NCI-H1436 (cell line): ENCODE measurements at places on chromosomes 4 and X.
A peak's percentile ranks its signal among the peaks of the same experiment; 100 is the strongest.

DNA sequence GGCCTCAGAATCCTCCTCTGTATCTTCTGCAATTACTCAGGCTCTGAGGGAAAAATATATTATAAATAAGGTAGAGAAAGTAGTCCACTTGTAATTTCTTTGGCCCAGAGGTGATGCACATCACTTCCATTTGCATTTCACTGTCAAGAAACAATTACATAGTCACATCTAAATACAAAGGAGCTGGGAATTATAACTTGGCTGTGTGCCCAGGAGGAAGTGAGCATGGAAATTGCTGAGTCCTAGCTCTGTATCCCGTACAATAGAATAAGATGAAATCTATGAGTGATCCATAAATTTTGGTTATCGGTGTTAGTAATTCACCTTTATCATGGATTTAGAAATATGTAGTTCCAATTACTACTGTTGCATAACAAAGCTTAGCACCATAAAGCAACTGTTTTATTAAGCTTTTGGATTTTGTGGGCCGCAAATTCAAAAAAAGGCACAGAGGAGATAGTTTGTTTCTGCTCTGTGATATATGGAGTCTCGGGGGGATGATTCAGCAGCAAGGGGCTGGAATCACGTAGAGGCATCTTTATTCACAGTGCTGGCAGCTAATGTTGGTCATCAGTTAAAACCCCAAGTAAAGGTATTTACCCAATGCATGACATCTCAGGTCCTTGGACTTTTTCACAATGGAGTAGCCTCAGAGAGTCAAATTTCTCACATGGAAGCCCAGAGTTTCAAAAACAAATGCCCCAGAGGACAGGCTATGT is 241.4 kb upstream of the GALNT7 start:
- peak; percentile 6 for DNase-seq

DNA sequence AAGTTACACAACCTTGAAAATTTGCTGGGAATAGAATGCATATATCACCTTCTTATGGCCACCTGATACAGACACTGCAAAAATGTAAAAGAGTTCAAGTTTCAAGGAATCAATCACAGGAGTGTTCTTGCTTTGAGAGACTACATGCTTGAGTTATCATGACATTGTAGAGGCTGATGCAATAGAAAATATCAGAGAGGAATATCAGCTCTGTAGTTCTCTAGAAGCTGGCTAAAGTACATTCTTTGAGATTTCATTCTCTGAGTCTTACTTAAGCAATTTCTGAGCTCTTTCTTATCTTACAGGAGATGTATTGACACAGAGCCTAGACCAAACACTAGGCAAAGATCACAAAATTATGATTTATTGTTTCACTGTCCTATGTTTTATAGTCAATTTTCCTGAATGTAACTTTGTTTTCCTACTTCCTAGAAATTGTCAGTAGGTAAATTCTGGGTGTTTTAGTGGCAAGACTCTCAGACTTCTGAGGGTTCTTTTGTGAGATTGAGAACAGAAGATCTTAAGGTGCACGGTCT is 152.1 kb upstream of the HPGD start:
- no peak for DNase-seq

DNA sequence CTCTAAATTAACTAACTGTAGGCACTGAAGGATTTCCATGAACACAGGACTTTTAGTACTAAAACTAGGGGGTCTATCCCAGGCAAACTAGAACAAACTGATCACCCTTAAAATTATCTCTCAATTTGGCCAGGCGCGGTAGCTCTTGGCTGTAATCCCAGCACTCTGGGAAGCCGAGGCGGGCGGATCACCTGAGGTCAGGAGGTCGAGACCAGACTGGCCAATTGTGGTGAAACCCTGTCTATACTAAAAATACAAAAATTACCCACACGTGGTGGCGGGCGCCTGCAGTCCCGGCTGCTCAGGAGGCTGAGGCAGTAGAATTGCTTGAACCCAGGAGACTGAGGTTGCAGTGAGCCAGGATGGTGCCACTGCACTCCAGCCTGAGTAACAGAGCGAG is 436.6 kb downstream of the RPA4 start:
- no peak for DNase-seq

GRCh38 chr4:147580396-147580795 is 36.8 kb upstream of the TMEM184C start:
- DNase-seq: no peak

DNA sequence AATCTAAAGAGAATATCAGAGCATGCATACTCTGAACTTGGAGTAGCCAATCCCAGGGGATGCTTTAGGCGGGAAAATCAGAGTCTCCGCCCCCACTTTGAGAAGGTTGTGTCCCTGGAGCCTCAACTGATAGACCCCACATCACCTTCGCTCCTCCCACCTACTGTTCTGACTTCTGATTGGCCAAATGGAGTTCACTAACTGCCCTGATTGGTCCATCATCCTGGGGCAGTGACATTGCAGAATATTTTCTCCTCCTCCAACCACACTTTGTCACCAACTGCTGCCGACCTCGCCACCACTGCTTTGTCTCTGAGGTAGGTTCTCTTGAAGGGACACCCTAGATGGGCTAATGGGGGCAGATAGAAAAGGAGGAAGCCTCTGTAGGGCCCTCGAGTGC is 22.7 kb upstream of the SPACA5B start:
- no peak for DNase-seq

GRCh38 chrX:7264399-7264798 is 116.4 kb upstream of the PUDP start:
- DNase-seq: no peak

DNA sequence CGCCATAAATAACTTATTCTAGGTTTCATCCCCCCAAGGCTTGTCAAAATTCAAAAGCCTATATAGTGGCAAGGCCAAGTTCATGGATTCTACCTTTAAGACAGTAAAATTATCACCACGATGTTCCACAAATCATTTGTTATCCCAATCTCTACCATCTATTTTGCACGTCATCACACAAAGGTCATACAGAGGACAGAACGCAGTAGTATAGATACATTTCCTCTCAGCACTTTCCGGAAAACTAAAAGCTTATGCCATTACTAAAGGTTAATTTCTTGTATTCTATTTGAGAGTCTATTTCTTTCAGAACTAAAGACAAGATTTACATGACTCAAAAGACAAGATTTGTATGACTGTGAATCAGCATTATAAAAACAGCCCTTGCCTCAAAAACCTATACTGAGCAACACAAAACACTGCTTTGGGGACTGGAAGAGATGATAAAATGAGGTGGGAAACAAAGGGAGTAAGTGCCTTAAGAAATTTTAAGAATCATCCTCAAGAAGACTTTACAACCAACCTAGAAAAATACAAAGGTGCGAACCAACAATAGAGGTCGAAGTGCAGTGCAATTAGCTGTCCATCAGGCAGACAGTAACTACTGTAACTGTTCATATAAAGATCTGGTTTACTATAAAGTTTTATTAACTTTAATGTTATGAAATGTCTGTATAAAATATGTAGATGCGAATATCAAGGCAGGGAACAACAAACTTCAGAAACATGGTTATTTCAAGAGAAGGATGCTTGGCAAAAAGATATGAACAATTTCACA is 7.6 kb downstream of the UBE2D3 start:
- DNase-seq: no peak

DNA sequence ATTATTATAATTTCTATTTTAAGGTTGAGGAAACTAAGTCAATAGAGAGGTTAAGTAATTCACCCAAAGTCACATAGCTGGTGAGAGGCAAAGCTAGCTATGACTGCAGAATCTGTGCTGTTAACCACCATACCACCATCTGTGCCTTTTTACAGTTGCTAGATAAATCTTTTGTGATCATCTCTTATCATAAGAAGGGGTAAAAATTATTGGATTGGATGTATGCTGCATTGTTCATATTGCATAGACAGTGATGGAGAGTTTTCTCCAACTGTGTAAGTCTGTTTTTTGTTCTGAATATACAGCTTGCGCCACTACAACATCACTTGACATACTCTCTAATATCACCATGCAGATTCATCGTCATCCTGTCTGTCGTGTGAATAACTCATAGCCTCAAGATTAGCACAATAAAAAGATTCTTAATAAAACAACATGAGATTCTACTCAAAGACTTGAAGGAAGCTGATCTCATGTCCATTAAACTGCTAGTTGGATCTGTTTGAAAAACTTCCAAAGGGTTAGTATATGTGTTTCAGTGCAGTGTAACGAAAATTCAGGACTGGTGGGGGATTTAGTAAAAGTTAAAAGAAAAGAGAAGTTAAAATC is 495.9 kb downstream of the SPRY1 start:
- no peak for DNase-seq
